ENCODE measurements at places on chromosomes 7 and 10. TPM values are rescaled to one million over a fixed set of nuclear protein-coding genes. Genes with fewer than 3 reads are reported as not detected.

LRRC18 gene
- not detected for total RNA-seq

C1QL3 gene
- total RNA-seq = 0.16 TPM

ITIH5 gene
- total RNA-seq = 46.6 TPM

DNA sequence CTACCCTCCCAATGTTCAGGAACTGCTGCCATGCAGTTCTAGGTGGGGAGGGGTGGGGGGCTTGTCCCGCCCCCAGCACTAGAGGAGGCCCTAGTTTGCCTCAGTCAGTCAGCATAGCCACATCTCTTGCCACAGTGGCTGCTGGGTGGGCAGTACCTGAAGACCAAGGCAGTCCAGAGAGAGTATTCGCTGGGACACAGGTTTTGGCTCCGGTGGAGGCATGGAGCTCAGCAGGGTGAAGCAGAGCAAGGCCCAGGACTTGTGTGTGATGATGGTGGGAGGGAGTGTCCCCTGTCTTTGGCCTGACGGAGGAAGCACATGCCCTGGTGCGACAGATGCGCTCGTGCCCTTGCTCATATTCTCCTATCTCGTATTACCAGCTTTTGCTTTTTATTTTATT lies 24.7 kb upstream of the ZCCHC24 start:
- DNase-seq = no peak

DNA sequence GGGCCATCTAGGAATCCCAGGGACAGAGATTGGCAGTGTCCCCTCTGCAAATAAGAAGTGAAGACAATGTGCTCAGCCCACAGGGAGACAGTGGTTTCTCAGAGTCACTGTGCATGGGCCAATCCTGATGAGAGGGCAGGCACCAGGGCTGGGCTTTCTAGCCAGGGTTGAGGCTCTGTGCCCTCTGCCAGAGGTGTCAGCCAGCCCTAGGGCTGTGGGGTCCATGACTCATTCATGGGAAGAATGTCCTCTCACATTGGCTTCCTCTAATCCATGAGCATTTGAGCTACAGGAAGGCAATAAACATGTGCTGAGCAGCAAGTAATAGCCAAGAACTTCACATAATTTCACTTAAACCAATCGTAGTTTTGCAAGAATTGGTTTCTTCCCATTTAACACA lies 482.0 kb upstream of the MGMT start:
- no peak for DNase-seq

DNA sequence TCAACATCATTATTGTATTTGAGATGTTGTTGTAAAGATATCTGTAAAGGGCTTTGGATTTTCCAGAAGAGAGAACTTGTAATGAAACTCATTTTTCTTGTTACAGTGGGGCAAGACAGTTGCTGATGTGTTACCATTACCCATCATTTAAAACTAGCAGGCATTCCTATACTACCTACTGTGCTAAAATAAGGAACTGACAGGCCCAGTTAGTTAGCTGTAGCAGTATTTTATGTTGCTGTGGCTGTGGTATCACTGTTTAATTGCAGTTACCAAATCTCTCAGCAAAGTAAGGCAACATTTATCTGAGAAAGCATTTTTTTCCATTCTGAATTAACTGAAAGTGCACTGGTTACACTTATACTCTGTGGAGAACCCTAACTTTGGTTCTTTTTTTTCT lies 9.9 kb downstream of the ST7 start:
- DNase-seq = no peak

All from mucosa of descending colon (tissue), 3 donors.